ENCODE measurements at places on chromosomes 6 and 20.

DNA sequence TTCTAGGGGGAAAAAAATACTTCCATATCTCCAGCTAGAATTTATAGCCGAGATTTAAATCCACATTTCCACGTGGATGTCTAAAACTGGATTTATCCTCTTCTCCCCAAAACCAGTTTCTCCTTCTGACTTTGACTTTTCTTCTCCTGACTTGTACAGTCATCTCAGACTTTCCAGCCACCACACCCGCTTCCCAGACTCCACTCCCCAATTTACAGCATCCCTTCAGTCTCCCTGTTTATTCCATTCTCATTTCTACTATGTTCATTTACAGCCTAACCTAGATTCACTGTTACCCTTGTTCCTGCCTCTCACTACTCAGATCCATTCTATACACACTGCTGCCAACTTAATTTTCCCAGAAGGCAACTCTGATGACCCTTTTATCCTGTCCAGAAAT is 224.8 kb downstream of the KHDC1L start:
- no peak for DNase-seq

GRCh38 chr6:140237251-140237650 is 862.8 kb upstream of the CITED2 start:
- no peak for DNase-seq

DNA sequence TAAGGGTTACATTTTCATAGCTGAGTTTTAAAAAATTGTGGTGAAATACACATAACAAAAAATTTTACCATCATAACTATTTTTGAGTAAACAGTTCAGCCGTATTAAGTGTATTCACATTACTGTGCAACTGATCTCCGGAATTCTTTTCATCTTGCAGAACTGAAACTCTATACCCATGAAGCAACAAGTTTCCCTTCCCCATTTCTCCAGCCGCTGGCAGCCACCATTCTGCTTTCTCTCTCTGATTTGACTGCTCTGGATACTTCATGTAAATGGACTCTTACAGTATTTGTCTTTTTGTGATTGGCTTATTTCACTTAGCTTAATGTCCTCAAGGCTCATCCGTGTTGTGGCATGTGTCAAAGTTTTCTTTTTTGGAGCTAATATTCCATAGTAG is 341.6 kb downstream of the QKI start:
- no peak for DNase-seq

DNA sequence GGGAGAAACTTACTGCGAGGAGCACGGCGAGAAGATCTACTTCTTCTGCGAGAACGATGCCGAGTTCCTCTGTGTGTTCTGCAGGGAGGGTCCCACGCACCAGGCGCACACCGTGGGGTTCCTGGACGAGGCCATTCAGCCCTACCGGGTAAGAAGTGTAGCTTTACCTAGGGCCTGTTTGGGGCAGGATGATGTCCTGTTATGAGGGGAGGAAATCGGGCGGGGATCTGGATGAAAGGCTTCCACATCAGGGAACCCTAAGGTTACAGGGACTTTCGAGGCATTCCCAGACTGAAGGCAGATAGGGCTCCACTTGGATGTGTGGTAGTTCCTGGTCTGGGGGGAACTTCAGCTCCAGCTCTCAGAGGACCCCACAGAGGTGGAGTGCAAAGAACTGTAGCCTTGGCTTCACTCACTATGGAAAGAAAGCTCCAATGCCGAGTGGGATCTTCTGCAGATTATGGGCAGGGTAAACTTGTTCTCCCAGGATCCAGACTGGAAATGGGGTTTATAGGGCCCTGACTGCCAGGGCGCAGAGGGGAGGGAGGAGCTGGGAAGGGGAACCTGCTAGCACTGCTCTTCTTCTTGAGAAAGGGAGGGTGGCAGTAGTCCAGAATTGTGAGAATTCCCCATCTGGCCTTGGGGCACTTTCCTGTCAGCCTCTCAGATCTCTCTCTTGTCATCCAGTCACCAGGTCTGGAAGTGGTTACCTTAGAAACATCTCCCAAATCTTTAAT is 740 bp downstream of the TRIM15 start:
- DNase-seq = no peak

DNA sequence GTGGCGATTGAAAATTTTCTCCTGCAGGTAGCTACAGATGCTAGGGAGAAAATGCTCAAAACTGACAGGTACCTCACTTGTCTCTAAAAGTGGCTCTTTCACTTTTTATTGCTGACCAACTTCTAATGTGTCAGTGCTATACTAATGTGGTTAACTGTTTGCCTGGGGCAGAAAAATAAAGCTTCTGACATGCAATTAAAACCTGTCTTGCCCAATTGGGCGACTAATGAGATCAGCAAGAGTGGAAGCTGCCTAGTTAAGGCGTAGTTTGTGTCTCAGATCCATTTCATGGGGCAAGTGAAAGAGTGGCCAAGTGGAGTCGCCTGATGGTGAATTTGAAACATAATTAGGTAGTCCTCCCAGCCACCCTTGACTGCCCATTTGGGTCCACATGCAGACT is 193.3 kb downstream of the TSHZ2 start:
- no peak for DNase-seq

DNA sequence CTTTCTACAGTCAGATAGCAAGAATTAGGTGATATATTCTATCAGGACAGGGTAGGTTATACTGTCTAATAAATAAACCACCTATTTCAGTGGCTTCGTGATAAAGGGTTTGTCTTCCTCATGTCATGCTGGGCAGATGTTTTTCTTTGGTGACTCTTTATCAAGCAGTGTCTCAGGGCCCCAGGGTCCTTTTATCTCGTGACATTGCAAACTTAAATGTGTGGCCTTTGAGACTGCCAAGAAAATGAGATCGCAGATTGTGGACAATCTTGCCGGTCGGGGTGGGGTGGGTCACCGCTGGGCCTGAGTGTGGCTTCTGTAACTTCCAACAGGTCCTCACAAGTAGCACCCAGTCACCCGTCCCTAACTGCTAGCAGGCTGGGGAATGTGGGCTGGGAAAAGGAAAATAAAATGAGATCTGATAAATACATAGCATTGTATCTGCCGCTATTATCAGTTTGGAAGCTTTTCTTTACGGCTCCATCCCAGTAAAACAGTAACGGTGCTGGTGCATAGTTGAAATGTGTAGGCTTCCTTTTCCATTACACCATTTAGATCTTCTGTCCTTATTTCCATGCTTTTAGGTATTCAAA is 50.5 kb upstream of the BMP6 start:
- no peak for DNase-seq

- DNase-seq = no peak
Observed at GRCh38 chr6:112450663-112451062, 103.5 kb downstream of the RFPL4B start.

DNA sequence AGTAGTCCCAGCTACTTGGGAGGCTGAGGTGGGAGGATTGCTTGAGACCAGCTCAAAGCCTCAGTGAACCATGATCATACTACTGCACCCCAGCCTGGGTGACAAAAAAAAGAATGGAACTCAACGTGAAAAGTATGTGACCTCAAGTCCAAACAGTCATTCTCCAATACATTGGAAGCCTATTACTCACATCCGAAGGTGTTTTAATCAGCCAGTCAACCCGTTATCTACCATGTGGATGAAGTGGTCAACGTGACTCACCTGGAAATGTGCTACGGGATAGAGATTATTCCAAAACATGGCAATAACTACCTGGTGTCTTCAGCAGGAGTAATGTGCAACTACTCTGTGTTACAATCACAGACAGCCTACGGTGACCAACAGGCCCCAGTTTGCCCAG is 85.8 kb upstream of the TOP1 start:
- no peak for DNase-seq

DNA sequence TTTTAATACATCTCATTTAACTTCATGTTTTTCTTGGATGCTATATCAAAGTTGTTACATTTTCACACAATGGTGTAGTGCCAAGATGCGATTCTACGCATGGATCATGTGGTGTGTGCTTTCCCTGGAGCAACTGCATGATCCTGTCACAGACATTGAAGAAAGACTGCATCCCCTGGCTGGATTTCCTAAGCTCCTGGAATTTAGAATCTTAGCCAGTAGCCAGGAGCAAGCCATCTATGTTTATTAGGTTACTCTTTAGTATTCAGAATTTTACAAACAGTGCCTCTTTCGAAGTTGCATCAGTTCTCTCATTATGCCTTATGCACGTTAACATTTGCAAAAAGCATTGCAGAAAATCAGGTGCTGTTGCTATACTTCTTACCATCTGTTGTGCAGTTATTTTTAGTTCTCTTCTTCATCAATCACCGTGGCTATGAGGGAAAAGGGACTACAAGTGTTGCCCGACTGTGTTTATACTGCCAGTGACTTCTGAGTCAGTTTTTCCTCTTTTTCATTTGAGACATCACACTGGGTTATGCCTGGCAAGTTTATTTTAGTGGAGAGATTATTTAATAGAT is 584.2 kb downstream of the BCKDHB start:
- no peak for DNase-seq

DNA sequence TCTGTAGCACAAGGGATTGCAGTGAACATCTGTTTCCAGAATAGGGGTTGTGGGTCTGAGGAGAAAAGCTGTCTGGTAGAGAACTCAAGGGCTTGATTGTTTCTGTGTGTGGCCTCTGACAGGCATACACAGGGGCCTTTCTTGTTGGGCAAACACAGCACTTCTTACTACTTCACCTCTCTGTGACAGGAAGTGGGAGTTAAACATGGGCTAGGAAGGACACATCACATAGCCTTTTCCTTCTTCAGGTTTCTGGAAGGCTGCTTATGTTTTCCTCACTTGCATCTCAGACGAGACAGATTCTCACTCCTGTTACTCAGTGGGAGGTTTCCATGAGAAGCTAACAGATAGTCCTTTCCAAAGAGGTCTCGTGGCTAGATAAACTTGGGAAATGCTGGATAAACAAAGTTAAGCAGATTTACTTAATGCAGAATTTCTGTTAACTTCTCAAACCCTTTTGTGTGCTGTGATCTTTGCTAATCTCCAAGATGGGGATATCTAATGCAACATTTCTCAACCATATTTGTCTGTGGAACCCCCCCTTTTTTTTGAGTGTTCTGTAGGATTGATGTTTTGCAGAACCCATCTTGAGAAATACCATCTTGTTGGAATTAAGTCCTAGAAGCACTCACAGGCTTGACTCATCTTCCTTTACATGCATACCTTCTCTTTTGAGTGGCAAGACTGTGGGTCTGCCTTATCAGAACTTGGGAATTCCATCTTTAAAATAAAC is 41.9 kb upstream of the RNF8 start:
- no peak for DNase-seq

Measured in CD4-positive, alpha-beta T cell treated with Interleukin-15 for 4 hours (primary cell).